ENCODE measurements at places on chromosomes 11 and 22. TPM values are rescaled to one million over a fixed set of nuclear protein-coding genes. Genes with fewer than 3 reads are reported as not detected.

Gene OOSP4B
- not detected for total RNA-seq

Gene RGL4
- total RNA-seq, result not detected

Gene SPDYC
- total RNA-seq, result not detected

Gene E2F8
- 8.2 TPM for total RNA-seq

Gene CNGA4
- total RNA-seq, result 0.17 TPM

Gene MS4A3
- not detected for total RNA-seq

Gene LAYN
- total RNA-seq, result 160 TPM

Gene GUCY1A2
- 0.07 TPM for total RNA-seq

Gene MYO7A
- total RNA-seq, result 0.05 TPM

Gene IFITM5
- total RNA-seq, result not detected

Gene LRP4
- 0.81 TPM for total RNA-seq

Gene CRYBB2
- not detected for total RNA-seq

Gene TPBGL
- total RNA-seq, result not detected

Gene ESRRA
- total RNA-seq, result 30.4 TPM

Gene USP2
- total RNA-seq, result 0.17 TPM

Gene CHKB
- 30.7 TPM for total RNA-seq

Gene KRTAP5-10
- total RNA-seq, result not detected

Gene OR52A1
- not detected for total RNA-seq

Gene SYT9
- total RNA-seq, result not detected

Gene MMP13
- total RNA-seq, result 4.2 TPM

Gene ACCS
- total RNA-seq, result 6.5 TPM

Gene TTC36
- not detected for total RNA-seq

Gene SHANK3
- 0.84 TPM for total RNA-seq
